Central memory CD8-positive, alpha-beta T cell (primary cell): ENCODE measurements at places on chromosomes 1 and 21.

DNA sequence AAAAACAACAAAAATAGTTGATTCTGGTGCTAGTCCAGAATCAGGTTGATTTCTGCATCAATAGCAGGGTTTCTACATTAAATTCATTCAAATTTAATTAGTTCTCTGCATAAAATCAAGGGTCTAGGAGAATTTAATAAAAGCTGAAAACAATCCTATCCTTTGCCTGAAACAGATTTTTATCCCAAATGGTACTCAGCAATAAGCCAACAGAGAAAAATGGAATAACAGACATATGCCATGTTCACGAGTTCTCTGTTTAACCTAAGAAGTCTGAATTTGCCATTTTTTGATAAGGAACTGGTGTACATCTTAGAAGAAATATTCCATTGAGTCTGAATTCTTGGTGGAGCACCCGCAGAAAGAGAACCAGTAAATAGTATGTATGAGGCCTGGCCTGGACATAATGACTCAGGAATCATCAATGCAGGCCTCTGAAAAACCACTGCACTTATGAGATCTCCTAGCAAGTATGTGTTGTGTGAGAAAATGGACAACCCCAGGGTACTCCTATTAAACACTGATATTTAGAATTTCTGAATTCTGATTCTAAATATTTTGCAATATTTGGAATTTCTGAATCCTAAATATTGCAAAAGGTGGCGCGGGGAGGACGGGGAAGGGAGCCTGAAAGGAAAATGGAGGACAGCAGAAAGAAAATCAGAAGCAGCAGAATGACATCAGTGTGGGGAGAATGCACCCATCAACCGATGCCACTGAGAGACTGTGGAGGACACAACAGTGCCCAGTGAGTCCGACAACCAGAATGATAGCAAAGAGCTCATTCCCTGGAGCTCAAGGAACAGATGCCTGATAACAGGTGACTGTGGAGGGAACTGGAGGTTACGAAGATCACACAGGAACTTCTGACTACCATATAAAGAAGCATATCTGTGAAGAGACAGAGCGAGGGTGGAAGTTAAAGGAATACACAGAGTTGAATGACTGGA lies 97.6 kb downstream of the APP start:
- no peak for DNase-seq

- no peak for DNase-seq
Observed at GRCh38 chr1:183652107-183652506, 1.0 kb downstream of the APOBEC4 start.

DNA sequence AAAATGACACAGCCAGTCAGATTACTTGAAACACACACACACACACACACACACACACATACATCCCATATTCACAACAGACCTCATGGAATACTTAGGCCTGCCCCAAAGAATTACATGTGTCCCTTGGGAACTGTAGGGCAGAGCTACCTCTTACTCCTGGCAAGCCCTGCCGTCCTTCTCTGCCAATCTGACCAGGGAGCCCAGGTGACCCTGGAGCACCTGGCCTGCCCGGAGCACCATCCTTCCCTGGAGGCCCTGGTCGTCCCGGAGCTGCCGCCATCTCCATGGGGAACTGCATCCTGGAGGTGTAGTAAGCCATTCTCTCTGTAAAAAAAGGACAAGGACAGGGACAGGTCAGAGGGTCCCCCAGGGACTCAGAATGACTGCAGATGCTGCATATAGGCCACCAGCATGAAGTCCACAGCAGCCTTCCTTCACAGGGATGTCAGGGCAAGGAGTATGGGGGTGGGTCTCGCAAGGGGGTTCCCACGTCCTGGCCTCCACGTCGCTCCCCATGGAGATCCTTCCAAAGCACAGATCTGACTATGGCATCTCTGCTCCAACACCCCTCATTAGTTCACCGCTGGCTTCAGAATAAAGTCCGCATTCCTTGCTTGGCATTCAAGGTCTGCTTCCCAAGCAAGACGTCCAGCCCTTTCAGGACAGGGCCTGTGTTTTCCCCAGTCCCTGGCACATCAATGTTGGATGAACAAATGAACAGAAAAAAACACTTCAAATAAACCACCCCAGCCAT lies 9.2 kb upstream of the PEF1 start:
- no peak for DNase-seq

DNA sequence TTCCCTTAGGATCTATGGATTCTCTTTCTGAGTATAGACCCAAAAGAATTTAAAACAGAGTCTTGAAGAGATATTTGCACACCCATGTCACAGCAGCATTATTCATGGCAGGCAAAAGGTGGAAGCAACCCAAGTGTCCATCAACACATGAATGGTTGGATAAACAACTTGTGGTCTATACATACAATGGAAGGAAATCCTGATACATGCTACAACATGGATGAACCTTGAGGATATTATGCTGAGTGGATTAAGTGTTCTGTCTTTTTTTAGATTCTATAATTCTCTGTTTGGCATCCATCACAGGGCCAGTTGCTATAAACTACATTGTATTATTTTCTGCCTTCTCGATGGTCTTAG lies 39.8 kb downstream of the PTPN14 start:
- no peak for DNase-seq

DNA sequence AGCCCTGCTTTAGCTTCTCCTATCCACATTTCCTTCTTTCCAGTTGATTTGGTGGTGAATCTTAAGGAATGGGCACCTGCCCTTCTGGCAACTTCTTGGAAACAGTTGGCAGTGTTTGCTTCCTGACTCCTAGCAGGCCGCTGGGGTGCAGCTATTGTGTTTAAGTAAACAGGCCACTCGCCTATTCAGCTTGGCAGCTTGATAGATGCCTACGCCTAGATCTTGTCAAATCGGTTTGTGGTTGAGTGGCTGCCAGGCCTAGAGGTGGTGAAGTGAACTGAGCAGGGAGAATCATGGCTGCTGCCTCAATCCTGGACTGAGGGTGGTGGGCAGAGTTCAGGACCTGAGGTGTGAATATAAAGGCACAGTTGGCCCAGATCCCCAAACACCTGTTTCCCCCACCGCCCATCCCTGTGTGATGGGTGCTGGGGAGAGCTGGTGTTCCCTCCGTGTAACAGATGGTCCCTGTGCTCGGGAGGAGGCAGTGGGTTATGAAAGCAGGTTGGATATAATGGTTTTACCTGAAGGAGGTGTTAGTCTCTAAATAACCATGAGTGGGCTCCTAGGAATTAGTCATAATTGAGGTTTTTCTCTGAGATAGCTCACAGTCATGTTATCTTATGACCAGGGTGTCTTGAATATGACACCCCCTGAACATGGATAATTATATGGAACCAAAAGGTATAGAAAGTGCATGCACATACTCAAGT lies 940 bp upstream of the PLA2G2C start:
- no peak for DNase-seq

- DNase-seq, result no peak
Observed at GRCh38 chr1:19179597-19180264, 30.3 kb downstream of the UBR4 start.

DNA sequence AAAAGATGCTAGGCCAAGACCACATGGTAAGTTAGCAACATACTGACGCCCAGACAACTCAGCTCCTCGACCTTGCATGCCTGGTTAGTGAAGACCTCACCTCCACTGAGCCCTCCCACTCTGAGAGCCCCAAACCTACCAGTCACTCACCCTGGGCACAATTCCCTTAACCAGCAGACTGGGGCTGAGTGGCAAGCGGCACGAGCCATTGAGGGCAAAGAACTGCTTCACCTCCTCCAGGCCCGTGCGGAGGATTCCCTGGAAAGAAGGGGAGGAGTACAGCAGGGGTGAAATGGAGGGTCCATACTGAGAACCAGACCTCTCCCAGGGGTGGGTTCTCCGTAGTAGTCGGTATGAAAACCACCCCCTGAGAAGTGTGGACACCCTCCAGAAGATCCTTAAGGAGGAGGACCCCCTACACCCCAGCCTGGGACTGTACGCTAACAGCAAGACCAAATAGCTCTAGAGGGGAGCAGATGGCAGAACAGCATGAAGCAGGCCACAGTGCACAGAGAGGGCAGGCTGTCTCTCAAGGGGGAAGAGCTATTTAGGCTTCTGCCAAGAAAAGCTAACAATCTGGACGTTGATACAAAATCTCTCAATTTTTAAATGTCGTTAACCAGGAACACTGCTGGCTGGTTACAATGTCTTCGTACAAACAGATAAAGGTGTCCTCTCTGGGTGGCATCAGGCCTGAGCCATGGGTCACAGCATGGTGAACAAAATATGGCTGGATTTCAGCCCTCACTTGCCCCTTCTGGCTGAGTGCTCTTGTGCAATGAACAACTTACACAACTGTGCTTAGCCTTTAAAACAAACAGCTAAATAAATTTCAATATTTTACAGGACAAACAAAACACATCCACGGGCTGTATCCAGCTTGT lies 31.0 kb upstream of the PPP1R15B start:
- no peak for DNase-seq

DNA sequence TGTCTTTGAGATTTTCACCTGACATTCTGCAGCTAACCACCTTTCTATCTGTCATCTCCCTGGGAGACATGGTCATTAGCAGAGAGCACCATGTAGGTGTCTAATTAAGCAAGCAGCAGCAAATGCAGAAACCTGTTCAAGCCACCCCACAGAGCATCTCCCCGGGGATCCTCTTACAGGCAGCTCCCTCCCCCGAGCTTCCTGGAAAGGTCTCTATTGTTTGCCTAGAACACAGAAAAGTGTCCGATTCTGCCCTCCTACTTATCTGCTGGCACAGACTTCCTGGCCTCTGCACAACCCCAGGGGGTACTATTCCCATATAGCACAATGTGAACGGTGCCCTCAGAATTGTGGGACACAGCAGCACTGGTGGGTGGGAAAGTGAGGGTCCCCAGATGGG lies 46.1 kb downstream of the PLEKHA6 start:
- DNase-seq, result no peak

GRCh38 chr1:236111527-236112331 lies 30.6 kb upstream of the GPR137B start:
- DNase-seq, result no peak

- DNase-seq, result no peak
Observed at GRCh38 chr1:31318146-31318545, 21.3 kb downstream of the ZCCHC17 start.

DNA sequence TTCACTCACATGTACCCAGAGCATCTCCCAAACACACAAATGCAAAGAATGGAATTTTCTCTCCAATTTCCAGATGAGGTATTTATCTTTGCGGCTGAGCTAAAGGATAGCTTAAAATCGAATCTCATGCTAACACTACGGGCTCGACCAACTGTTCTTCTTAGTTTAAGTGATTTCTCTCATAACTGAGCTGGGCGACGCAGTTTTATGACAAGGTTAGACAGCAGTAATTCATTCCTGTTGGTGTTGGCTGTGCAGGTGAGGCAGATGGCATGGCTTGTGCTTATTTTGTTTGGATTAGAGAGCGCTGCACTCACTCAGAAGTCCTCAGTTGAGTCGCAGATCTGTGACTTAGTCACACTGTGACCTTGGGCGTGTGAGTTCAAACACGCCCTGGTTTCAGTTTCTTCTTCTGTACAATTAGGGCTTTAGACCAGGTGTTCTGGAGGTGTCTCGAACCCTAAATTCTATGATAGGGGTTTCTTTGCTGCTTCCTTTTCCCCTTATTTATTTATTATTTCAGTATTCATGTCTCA lies 41.5 kb upstream of the MRPS6 start:
- DNase-seq, result no peak

- no peak for DNase-seq
Observed at GRCh38 chr1:29521438-29521715, 285.1 kb downstream of the PTPRU start.

DNA sequence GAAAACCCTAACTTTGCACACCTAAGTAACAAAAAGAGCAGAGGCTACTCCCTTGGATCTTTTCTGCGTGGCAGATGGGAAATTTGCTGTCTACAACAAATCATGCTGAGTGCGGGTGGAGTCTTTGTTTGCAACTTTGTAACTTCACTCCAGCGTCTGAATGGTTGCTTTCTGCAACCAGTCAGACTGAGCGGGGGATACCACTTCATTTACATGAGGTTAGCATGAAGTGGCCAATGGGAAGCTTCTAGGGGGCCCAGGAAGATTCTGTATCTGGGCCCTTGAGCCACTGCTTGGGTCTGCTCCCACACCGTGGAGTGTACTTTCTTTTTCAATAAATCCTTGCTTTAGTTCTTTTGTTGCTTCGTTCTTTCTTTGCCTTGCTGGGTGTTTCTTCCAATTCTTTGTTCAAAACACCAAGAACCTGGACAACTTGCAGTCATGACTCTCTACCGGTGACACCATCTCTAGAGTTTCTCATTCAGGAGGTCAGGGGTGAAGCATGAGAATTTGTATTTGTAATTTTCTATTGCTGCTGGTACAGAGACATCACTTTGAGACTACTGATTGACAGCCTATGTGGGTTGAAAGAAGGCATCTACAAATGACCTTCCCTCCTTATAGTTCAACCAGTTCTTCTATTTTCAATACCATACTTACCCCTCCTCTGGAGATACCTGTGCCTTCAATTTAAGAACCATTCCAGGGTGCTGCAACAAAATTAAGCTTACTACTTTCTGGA lies 55.8 kb upstream of the RC3H1 start:
- DNase-seq, result no peak

- no peak for DNase-seq
Observed at GRCh38 chr1:200896531-200897196, 2.0 kb downstream of the INAVA start.

DNA sequence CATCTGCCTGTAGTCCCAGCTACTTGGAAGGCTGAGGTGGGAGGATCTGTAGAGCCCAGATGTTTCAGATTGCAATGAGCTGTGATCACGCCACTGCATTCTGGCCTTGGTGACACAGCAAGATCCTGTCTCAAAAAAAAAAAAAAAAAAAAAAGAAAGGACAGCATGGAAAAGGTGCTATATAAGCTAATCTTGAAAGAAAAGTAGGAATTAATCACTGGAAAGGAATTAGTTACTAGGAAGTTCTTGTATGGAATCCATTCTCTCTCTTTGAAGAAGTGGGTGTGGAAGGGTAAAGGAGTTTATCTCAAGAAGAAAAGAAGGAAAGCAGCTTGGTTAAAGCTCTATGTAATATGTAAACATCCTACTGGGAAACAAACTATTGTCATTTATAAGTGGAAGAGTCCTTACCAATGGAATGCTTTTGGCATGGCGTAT lies 339.2 kb downstream of the DPYD start:
- no peak for DNase-seq

- no peak for DNase-seq
Observed at GRCh38 chr1:21659924-21660326, 9.2 kb downstream of the RAP1GAP start.

DNA sequence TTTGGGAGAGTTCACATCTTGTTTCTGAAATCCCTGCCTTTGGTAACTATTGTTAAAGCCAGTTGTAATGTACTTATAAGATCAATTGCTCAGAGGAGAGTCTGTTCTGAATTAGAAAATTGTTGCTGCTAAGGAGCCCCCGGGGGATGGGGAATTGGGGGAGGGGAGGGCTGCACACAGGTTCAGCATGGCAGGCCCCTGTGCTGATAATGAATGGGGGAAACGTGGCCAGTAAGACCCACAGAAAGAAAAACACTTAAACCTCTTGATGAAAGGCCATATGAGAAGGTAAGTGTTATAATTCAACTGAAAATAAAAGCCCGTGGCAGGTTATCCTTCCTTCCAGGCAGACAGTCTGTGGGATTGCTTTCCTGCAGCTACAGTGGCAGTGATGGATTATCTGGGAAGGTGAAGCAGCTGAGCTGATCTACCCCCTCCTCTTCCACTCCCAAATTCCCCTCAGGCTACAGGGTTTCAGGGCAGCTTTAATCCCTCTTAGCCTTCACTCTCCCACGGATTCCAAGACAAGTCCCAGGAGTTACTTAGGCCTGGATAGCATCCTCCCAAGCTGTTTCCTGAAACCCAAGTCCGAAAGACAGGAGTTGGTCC lies 398.8 kb downstream of the TBX15 start:
- no peak for DNase-seq

- DNase-seq, result no peak
Observed at GRCh38 chr1:246365708-246366107, 141.4 kb downstream of the SMYD3 start.
